ENCODE measurements at places on chromosomes 1 and 21.
A peak's percentile ranks its signal among the peaks of the same experiment; 100 is the strongest.

DNA sequence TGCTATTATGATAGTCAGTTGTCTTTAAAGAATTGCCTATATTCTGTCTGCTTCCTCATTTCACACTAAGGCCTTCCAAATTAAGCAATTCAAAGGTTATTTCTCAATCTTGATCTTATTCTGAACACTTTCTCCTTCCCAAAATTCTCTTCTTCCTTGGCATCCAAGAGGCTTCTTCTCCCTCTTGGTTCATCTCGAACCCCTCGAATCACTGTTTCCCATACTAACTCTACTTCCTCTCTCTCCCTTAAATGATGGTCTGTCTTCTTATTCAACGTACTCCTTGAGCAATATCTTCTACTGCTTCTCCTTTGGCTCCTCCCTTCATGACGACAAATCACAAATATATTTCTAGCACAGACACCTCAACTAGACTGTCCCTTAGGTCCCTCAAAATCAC, 4.5 kb downstream of the COPA start:
- DNase-seq, result no peak

DNA sequence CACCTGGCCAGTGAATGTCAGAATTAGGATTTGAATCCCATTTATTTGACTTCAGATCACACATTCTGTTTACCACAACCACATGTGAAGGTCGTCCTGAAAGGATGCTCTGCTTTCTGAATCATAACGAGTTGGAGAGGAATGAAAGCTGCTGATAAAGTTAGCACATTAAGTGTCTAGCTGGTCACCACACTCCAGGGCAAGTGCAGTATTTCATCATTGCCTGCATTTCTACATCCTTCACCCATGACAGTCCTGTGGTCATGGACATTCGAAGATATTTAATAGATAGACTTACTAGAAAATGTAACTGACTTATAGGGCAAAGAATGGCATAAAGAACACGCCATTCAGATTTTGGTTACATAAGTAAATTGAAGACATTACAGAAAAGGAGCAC, 52.7 kb upstream of the ST6GALNAC3 start:
- DNase-seq, result no peak

DNA sequence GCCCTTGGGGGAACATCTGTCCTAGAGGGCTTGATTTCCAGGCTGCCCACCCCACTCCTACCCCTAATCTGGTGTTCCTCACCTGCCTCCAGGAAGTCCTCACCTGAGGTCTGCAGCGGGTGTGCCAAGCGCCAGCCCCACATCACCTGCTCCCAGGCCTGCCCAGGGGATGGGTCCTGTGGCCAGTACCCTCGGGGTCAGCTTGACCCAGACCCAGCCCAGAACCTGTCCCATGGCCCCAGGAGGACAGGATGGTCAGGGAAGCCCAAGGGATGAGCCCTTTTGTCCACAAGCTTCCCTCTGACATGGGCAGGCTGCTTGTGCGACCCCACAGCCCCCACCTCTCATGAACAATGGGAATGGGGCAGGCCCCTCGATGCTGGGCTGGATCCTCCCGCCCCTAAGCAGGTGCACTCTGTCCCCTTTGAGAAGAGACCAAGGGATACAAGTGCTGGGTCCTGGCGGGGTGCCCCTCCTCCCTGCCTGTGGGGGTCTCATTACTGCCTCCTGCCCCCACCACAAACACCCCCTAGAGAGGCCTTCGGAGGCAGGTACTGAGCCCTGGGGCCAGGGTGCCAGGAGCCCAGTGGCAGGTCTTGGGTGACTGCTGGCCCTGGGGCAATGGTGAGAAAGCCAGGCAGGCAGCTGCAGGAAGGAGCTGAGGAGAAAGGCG, 3.2 kb downstream of the MIB2 start:
- DNase-seq, result no peak

- DNase-seq, result no peak
Measured at GRCh38 chr1:6180268-6180706, at the start of gene CHD5. Gene CHD5, minus strand, starts transcription at chr1:6180321. Its CDS starts 298 bp downstream, at chr1:6180023.

- no peak for DNase-seq
Measured at GRCh38 chr1:58823481-58824010, 39.7 kb upstream of the JUN start.

GRCh38 chr1:226814751-226815537, 55.5 kb upstream of the PSEN2 start:
- DNase-seq, result peak; percentile 74

DNA sequence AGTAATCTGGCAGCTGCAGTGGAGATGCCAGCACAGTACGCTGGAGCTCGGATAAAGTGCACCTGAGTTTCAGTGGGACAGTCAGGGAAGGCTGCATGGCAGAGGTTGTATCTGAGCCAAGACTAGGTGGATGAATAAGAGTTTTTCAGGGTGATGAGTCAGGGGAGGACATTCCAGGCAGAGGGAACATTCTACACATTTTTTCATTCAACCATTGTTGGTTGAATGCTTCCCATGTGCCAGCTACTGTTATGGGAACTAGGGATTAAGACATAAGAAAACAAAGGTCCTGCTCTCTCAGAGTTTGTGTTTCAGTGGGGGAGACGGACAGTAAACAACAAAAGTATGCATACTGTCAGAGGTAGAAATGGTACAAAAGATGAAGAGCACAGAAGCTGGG, 5.2 kb downstream of the LEPR start:
- no peak for DNase-seq

DNA sequence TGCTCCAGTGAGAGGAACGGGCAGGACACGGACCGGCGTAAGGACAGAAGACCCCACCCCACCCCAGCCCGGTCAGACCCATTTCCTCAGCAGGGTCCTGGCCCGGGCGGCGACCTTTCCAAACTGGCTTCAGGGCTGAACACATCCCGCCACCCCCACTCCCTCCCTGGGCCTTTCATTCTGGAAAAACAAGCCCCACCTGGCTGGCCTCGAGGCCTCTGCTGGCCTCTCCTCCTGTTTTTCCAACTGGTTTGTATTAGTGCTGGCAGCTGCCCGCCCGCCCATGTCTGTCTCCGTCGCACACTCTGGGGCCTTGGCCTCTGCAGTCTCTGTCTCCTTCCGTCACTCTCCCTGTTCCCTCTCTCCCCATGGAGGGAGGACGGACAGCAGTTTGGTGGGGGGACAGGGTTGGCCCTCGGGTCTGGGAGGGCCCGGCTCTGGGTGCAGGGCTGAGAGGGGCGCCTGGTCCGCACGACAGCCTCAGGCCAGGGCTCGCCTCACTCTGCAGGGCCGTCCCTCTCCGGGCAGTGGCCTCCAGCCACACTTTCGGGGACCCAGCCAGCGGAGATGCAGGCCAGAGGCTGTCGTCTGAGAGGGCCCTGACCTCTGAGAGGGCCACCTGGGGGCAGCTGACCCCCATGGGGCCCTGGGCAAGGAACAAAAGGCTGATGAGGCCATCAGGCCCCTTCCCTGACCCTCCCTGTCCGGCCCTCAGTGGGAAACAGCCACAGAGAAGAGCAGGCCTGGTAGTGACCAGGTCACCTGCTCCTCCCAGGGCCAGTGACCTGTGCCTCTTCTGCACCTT, 1.5 kb upstream of the MXRA8 start:
- peak; percentile 89 for DNase-seq

DNA sequence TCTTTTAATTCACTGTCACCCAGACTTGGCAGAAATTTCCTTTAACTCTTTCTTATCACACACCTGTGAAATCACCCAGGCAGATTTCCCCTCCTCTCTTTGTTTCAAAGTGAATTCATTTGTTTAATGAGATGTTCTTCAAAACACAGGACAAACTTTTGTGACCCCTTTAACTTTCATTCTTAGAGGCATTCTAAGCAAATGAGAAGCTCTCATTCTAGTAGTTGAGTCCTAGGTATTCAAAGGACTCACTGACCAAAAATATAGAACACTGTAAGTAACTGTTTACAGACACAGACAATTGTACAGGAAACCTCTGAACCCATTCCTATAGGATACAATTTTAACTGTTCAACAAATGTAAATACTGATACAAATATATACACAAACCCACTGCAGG, 16.9 kb downstream of the LRRC8C start:
- DNase-seq, result no peak

DNA sequence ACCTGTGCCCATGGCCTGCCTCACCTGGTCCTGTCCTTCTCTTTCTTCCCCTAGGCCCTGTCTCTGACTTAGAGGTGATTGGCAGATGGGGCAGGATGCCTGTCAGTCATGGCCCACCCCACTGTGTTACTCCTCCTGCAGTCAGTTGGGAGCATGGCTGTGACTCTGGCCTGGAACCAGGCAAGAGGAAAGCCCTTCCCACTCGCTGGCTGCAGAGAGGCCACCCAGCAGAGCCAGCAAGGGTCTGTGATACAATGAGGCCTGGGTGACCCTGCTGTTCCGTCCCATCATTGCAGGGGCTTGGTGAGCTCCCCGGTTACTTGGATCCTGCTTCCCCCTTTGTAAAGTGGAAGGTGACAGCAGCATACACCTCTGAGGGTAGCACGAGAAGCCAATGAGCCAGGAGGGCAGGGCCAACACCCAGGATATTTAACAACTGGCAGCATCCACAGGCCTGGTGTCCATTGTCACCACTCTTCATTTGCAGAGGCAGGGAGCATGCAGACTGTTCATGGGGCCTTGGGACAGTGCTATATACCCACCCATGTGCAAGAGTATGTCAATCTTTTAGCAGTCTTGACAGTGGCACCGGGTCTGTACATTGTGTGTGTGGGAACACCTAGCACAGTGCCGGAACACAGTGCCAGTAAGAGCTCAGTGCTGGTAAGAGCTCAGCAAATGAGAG, 191.0 kb upstream of the C1orf174 start:
- DNase-seq, result no peak

DNA sequence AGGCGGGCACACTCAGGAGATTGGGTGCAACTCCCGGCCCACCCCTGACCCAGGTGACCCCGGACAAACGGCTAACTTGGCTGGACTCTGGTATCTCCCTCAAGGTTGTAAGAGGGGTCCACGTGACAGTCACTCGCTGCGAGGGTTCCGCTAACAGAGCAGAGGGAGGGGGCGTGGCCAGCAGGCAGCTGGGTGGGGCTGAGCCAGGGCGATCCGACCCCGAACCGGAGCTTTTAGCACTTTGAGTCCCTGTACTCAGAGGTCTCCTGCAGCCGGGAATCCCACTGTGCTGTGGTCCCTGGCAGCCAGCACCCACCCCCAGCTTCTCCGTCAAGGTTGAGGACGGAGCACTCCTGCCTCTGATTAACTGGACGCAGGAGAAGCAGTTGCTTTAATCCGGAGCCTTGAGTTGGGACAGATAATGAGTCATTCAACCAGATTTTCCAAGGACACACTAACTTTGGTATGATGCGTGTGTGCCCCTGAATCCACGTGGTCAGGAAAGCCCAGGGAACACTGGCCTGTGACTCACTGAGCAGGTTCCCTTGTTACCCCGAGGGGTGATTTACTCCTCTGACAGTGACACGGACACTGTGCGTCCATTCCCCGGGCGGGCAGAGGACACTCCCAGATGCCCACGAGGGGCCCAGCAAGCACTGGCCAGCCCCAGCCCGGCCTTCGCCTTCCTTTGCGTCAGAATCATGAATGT, 16.8 kb downstream of the TRPM2 start:
- no peak for DNase-seq

GRCh38 chr1:230784163-230784562, 37.0 kb downstream of the CAPN9 start:
- DNase-seq, result no peak

GRCh38 chr1:33234588-33234990, 21.7 kb upstream of the ZNF362 start:
- peak; percentile 65 for DNase-seq

- DNase-seq, result no peak
Measured at GRCh38 chr1:96445302-96445701, 276.3 kb upstream of the PTBP2 start.

- no peak for DNase-seq
Measured at GRCh38 chr1:78560811-78561210, 59.4 kb upstream of the IFI44L start.

GRCh38 chr1:169115891-169116585, 9.5 kb downstream of the ATP1B1 start:
- peak; percentile 37 for DNase-seq

GRCh38 chr1:188295157-188295556, 1466.4 kb downstream of the PLA2G4A start:
- no peak for DNase-seq
